ENCODE measurements at places on chromosomes 16 and 17.
A peak's percentile ranks its signal among the peaks of the same experiment; 100 is the strongest.

DNA sequence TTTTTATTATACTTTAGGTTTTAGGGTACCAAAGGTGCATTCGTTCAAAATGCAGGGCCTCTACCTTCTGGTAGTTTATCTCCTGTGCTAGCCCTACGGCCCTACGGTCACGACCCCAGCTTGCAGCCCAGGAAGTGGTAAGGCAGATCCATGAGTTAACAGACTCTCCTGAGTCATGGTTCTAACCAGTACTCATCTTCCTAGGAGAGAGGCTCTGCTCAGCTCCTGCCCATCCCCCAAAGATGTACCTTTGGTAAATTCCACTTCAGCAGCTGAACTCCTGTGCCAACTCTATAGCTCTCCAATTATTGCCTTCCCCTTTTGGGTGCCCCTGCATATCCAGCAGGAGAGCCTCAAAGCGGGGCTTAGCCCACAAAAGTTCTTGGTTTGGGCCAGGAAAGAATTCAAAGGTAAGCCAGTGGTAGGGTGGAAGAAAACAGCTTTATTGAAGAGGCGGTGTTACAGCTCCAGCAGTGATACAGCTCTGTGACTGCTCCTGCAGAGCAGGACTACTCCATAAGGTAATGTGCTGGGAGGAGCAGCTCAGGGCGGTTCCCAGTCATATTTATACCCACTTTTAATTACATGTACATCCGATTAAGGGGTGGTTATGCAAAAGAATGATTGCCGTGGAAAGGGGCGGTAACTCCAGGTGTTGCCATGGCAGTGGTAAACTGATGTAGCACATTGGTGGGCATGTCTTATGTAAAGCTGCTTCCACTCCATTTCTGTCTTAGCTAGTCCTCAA lies 241.4 kb downstream of the PMP22 start:
- no peaks in the 10 kb centered on the region for H3K27me3 ChIP-seq
- no peak for DNase-seq
- no peak overlapping the region for H3K4me3 ChIP-seq
- H3K27ac ChIP-seq = no peak overlapping the region
- no peaks in the 10 kb centered on the region for H3K4me1 ChIP-seq

DNA sequence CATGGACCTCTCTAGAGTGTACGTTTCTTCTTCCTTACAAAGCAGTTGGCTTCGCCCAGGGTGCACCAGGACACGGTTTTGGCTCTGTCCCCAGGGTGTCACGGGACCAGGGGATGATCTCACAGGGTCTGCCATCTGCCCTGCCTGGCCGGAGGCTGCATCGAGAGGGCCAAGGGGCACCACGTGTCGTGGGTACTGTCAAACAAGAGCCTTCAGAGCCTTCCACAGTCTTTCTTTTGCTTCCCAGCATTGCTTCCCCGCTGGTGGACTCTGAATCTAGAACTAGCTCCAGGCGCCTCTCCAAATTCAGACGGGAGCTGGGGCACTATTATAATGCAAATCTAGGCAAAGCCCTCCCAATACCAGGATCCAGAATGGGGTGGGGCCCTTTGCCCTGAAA lies 47.9 kb downstream of the MAPT start:
- H3K36me3 ChIP-seq = no peaks in the 10 kb centered on the region
- no peak overlapping the region for H3K4me3 ChIP-seq
- H3K27ac ChIP-seq = no peak overlapping the region
- no peaks in the 10 kb centered on the region for H3K27me3 ChIP-seq

DNA sequence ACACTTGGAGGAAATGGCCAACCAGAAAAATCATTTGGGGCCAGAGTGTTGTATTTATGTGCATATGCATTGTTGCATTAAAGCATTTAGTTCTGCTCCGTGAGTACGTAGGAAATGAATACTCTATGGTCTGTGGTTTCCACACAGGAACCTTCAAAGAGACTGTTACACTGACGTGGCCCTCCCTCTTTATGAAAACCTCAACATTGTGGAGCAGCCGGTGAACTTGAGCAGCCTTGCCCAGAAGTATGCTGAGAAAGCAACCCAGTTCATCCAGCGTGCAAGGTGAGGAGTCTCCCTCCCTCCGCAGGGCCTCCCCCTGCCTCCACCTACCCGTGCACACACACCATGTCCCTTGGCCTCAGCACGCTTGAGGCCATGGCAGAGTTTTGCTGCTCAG lies 65.2 kb downstream of the ARSG start:
- no peak overlapping the region for H3K27ac ChIP-seq
- DNase-seq = no peak
- H3K36me3 ChIP-seq = no peaks in the 10 kb centered on the region
- no peaks in the 10 kb centered on the region for H3K4me1 ChIP-seq
- H3K27me3 ChIP-seq = no peaks in the 10 kb centered on the region
- H3K4me3 ChIP-seq = no peak overlapping the region

- no peak for DNase-seq
- no peaks in the 10 kb centered on the region for H3K36me3 ChIP-seq
- peaks cover 5% of the 10 kb centered on the region for H3K27me3 ChIP-seq
- no peaks in the 10 kb centered on the region for H3K4me1 ChIP-seq
Measured at GRCh38 chr17:73560661-73561060, 83.6 kb downstream of the SDK2 start.

DNA sequence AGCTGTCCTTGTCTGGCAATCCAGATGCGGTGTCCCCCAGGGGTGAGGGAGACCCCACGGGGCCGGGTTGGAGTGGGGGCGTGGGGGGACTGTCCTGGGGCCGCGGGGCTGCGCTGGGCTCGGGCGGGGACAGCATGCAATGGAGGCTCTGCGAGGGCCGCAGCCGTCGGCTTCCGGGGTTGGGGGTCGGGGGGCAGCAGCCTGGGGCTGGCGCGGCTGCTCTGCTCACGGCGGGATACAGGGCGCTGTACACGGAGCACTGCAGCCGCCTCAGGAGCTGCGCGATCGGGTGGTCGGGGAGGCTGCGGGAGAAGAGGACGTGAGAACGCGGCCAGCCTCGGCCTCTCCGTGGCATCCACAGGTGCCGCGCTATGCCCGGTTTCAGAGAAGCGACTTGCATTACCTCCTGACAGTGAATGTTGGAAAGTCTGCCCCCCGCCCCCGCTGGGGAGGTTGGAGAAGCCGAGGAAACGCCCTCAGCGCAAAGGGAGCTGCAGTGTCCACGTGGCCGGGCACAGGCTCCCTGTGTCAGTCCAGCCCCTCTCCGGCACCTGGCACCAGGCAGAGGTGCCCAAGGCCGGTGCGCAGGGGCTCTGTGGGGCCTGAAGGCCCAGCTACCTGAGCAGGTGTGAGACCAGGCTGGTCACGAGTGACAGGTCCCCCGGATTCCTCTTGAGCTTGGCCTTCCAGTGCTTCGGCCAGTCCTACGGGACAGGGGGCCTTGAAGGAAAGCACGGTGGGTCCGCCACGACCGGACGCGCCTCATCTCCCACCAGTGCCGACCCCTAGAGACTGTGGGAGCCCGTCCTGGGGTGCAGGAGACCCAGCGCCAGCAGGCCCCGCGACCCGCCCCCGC lies 9.4 kb upstream of the SPATA2L start:
- no peak overlapping the region for H3K4me3 ChIP-seq
- H3K4me1 ChIP-seq = peaks cover 14% of the 10 kb centered on the region
- H3K27me3 ChIP-seq = peaks cover 13% of the 10 kb centered on the region

GRCh38 chr16:5490499-5490898 lies 392.9 kb upstream of the EEF2KMT start:
- H3K27me3 ChIP-seq = no peaks in the 10 kb centered on the region
- no peaks in the 10 kb centered on the region for H3K36me3 ChIP-seq
- no peak overlapping the region for H3K4me3 ChIP-seq
- peak; percentile 52 for DNase-seq

DNA sequence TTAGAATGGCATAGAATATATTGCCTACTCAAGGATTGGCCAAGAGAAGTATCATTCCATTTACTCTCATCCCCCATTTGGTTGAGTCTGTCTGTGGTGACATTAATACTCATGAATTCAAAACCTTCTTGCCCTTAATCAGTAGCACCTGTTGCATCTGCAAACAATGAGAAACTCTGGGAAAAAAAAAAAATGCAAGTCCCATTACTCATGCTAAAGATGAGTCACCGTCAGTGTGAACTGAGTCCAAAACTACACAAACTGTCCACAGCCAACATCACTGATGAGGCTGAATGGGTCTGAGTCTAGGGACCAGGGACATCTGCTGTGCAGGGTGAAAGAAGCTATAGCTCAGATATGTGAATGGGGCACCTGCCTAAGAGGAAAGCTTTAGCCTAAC lies 96.9 kb upstream of the ADAMTS18 start:
- no peaks in the 10 kb centered on the region for H3K36me3 ChIP-seq
- DNase-seq = no peak
- no peaks in the 10 kb centered on the region for H3K27me3 ChIP-seq
- H3K27ac ChIP-seq = no peak overlapping the region
- no peak overlapping the region for H3K4me3 ChIP-seq

DNA sequence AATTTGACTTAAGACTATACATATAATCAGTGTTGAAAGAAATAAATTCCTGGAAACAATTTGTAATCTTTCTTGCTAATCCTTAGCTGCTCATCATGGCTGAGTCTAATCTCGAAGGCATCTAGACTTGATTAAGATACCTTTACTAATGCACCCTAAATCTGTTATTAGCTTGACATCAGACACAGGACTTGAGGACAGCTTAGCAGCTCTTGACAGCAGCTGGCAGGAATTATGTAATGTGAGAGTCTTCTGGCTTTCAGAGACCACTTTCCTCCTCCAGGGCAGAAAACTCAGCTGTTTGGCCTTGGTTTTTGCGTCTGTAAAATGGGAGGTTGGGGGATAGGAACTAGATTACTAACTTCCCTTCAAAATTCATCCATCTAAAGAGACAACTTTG lies 7.1 kb upstream of the MPP2 start:
- H3K4me1 ChIP-seq = peaks cover 11% of the 10 kb centered on the region
- H3K36me3 ChIP-seq = no peaks in the 10 kb centered on the region
- H3K4me3 ChIP-seq = no peak overlapping the region
- peaks cover 8% of the 10 kb centered on the region for H3K27me3 ChIP-seq
- DNase-seq = no peak

GRCh38 chr17:82400830-82401229 lies 17.3 kb upstream of the HEXD start:
- H3K27me3 ChIP-seq = no peaks in the 10 kb centered on the region
- peak overlapping the region; percentile 16 for H3K4me3 ChIP-seq
- peaks cover 39% of the 10 kb centered on the region for H3K36me3 ChIP-seq
- peak; percentile 83 for DNase-seq
- peaks cover 15% of the 10 kb centered on the region for H3K4me1 ChIP-seq
- H3K27ac ChIP-seq = peak overlapping the region; percentile 18
